NCI-H2107 (cell line): ENCODE measurements at places on chromosomes 13 and 19.

- no peak for DNase-seq
These were observed 94.0 kb upstream of the PEG3 start for GRCh38 chr19:56934438-56935090.

DNA sequence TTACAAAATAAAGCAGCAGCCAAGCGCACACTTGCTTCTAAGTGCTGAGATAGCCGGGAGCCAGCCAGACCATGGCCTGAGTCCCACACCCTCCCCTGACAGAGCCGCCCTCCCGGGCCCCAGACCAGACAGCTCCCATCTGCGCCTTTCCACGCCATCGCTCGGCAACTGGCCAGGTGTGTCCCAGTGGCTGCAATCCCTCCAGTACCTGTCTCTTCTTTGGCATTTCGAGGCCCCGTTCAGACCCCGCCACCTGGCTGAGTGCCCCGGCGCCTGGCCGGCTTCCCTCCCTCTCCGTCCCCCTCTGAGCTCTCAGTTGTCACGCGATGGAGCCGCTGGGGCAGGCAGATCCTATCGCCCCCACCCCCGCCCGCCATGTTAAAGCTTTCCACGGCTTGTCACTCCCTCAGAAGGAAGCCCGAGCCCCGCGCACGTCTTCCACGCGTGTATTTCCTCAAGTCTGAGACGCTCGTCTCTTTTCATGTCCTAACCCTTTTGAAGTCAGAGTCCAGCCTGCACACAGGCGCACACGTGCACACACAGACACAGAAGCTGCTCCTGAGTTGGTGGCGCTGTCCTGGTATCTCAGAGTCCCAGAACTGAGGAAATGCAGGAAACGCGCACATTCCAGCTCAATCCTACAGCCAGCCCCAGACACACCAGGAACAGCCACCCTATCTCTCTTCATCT lies 7.9 kb downstream of the MLLT1 start:
- DNase-seq, result no peak

DNA sequence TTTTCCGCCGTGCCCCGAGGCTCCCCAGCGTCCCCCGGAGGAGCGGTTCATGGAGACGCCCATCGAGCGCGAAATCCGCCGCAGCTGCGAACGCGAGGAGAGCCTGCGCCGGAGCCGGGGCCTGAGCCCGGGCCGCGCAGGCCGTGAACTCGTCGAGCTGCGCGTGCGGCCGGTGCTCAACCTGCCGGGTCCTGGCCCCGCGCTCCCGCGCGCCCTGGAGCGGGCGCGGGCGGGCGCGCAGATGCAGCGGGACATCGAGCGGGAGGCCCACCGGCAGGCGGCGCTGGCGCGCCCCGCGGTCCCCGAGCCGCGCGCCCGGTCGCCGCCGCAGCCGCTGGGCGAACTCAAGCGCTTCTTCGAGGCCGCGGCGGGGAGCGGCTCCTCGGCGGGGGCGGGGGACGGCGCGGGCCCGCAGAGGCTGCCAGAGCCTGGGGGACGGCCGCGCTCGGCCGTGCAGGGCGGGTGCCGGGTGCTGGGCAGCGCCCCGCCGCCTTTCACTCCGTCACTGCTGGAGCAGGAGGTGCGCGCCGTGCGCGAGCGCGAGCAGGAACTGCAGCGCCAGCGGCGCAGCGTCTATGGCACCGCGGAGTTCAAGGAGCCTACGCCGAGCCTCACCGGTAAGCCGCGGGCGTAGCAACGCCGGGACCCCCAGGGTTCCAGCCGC lies 807 bp downstream of the MISP3 start:
- no peak for DNase-seq

DNA sequence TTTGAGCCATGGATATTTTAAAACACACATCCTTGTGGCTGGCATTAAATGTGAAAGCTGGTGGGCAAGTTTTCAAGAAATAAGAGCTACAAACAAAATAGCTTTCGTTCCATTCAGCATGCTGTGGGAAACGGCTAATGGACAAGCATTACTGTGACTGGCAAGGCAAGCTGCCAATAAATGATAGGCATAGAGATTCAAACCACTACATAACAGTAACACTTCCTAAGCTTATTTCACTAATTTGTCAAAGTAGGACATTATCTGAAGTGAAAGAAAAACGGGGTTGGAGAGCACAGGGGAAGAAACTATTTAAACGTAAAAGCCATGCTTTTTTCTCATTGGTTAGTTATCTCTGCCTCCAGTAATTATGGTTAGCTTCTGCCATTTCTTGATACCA lies 26.0 kb downstream of the OBI1 start:
- no peak for DNase-seq

DNA sequence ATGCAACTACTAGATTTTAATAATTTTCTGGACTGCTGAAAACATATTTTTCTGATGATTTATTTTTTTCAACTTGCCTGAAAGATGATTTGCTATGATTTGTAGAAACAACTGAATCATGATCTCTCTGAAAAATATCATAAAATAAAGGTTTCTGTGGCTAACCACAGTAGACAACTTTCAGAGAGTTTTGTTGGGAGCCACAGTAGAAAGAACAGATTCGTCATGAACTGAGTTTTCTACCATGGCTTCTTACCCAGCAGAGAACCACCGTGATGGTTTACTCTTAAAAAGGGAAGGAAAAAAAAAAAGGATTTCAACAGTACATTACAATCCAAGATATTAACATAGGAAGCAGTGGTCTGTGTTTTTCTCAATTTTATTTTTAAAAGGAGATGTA lies 18.0 kb downstream of the ZAR1L start:
- DNase-seq, result no peak

DNA sequence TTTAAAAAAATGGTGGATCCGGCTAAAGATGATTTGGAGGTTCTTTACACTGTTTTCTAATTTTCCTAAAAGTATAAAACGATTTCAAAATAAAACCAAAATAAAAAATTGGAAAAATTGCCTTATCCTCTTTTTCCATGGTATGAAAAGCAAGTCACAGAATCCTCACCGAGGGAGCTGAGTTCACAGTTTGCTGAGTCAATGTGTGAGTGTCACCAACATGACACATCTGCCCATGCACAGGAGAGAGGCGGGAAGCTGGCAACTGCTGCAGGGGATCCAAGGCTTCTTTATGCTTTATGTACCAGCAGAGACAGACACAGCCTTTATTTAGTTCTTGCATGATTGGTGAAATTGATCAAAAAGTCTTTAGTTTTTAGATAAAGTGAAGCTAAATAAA lies 157.8 kb downstream of the TNFSF13B start:
- no peak for DNase-seq

DNA sequence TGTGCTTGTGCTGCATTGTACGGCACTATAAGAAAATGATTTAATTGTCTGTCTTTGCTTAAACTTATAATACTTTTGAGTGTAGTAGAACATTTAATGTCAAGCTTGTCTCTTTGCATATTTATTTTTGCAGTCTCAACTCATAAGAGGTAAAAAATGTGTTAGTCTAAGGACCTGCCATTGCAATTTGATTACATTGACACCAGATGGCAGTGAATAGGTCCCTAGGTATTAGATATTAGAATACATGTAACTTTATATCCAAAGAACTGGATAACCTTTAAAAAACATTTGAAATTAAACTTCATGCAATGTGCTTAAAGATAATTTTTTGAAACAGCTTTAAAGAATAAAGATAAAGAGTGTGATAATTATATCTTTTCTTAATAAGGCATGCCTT lies 1421.3 kb downstream of the OLFM4 start:
- no peak for DNase-seq

GRCh38 chr13:22270881-22271280 lies 600.0 kb downstream of the FGF9 start:
- DNase-seq, result no peak

- DNase-seq, result no peak
These were observed 26.0 kb upstream of the SLC7A10 start for GRCh38 chr19:33251526-33252090.

- no peak for DNase-seq
These were observed 60.1 kb downstream of the HSPH1 start for GRCh38 chr13:31101472-31102170.

DNA sequence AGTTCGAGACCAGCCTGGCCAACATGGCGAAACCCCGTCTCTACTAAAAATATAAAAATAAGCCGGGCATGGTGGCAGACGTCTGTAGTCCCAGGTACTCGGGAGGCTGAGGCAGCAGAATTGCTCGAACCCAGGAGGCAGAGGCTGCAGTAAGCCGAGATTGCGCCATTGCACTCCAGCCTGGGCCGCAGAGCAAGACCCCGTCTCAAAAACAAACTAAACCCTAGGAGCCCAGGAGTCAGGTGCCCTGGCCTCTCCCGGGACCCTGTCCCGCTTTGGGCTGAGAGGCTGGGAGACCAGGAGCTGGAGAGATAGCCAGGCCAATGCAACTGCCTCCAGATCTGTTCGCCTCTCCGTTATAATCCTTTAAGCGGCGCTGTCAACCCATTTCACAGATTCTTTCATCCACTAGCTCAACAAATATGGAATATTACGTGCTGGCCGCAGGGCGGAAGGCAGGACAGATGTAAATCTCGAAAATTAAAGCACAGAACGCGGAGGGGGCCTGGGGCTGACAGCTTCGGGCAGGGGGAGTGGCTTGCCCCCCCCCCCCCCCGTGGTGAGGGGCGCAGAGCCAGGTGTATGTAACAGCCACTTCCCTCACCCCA lies 5.3 kb upstream of the MYBPC2 start:
- DNase-seq, result no peak

DNA sequence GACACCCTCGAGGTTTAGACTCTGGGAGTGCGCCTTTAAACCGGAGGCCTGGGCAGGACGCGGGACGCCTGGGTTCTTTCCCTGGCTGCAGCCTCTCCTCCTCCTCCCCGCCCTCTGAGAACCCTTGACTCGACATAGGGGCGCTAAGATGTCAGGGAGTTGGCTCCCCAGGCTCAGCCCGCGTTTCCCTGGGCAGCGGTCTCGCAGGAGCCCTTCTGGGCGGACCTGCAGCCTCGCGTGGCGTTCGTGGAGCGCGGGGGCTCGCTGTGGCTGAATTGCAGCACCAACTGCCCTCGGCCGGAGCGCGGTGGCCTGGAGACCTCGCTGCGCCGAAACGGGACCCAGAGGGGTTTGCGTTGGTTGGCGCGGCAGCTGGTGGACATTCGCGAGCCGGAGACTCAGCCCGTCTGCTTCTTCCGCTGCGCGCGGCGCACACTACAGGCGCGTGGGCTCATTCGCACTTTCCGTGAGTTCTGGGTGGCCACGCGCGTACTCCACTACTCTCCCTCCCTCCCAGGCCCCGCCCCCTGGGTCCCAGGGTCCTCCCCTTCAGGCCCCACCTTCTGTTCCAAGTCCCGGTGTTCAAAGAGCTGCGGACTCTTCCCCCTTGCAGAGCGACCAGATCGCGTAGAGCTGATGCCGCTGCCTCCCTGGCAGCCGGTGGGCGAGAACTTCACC lies 1.3 kb downstream of the ICAM5 start:
- DNase-seq, result no peak

- DNase-seq, result no peak
These were observed 1442.9 kb downstream of the UQCRFS1 start for GRCh38 chr19:27770095-27770494.

DNA sequence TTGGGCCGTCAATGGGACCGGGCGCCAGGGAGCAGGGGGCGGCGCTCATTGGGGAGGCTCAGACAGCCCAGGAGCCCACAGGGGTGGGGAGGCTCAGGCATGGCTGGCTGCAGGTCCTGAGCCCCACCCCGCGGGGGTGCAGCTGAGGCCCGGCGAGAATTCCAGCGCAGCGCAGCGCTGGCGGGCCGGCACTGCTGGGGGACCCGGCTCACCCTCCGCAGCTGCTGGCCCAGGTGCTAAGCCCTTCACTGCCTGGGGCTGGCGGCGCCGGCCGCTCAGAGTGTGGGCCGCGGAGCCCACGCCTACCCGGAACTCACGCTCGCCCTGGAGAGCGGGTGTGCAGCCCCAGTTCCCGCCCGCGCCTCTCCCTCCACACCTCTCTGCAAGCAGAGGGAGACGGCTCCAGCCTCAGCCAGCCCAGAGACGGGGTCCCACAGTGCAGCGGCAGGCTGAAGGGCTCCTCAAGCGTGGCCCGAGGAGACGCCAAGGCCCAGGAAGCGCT lies 1227.4 kb downstream of the PCDH17 start:
- no peak for DNase-seq

- DNase-seq, result no peak
These were observed 104.8 kb downstream of the POSTN start for GRCh38 chr13:37493775-37494174.

DNA sequence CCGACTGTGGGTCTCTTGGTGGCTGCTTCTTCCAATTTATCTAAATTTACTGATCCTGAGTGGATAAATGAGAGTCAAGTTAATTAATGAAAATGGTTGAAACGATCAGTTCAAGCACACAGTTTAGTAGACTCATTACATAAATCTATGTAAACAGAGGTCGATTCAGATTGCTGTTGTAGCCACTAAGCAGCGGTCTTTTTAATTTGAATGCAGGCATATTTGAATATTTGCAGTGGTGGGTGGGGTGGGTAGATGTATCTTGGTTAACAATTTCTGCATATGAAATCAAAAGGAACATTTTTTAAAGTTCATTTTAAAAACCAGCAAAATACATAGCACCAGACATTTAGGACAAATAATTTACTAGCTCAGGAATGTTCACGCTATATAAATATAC lies 325.9 kb downstream of the KLF12 start:
- DNase-seq, result no peak

DNA sequence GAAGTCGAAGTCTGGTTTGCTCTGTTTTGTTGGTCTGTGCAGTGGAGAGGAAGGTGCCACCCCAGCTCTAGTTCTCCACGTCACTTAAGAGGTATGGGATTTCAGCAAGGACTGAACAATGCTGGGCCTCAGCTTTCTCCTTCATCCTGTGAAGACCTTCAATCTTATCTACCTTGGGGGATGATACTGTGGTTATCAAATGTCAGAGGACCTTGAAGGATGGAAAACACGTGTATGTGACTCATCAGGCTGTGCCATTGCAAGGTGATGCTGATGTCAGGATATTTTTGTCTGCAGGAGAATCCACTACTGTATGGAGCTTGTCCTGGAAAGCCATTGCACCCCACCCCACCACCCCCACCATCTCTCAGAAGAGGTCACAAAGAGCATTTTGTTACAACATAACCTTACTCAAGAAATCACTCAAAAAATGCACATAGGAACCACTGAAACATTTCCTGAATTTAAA lies 81.4 kb upstream of the UQCRFS1 start:
- no peak for DNase-seq

DNA sequence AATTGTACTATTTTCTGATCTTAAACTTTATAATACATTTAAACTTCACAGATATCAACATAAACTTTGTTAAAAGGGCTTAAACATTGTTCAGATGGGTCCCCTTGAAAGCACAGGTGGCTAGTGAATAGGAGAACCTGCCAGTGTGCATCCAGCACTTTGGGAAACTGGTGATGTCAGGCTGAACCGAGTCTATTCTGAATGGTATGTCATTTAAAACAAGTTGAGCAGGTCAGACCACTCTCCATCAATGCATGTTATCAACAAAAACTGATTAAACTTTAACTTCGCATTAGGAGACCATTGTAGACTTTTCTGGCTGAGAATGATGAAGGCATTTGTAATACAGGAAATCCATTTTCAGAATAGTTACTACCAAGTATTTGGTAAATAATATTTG lies 50.1 kb upstream of the FREM2 start:
- no peak for DNase-seq

- DNase-seq, result no peak
These were observed 2.2 kb downstream of the NBEA start for GRCh38 chr13:34944274-34944634.

- DNase-seq, result no peak
These were observed 299.8 kb downstream of the KLF5 start for GRCh38 chr13:73358606-73359095.
